T-helper 9 cell (primary cell): ENCODE measurements at places on chromosomes 5 and 9.

DNA sequence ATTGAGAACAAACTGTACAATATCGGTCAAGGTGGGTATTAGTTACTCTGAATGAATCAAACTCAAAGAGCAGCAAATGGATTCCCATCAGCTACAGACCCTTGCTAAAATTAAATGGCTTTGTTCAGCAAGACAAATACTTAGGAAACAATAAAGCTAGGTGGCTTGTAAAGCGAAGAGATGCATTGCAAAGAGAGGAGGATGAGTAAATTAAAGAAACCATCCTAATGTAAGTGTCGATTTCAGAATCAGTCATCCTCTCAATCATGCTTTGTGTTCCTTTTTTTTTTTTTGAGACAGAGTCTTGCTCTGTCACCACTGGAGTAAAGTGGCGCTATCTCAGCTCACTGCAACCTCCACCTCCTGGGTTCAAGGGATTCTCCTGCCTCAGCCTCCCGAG lies 359.2 kb upstream of the ZNF462 start:
- no peak for DNase-seq

- no peak for DNase-seq
Measured at GRCh38 chr5:126864042-126864688, 87.2 kb downstream of the LMNB1 start.

DNA sequence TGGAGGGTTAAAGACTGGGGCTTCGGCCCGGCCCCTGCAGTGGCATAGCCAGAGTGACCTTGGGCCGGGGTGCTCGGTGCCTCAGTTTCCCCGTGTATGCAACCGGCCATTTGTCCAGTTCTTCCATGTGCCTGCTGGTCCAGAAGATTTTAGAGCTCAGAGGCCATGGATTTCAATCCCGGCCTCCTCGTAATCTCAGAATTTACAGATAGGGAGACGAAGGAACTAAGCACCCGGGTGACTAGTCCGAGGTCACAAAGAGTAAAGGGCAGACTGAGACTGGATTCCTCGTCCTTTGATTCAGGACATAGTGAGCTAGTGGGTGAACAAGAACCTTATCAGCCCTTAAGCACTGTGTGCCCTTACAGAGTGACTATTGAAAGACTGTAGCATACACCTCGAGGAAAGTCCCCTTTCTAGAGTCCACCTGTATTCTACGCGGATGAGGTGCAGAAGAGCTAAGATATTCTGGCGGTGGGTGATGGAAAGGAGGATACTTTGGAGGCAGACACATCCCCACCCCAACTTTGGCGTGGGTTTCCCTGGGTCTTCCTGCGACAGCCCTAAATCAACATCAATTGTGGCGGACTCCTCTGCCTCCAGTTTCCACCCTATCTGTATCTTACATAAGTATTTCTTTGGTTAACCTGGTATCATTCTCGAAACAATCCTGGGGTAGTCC lies 597 bp downstream of the SLC31A1 start:
- no peak for DNase-seq

DNA sequence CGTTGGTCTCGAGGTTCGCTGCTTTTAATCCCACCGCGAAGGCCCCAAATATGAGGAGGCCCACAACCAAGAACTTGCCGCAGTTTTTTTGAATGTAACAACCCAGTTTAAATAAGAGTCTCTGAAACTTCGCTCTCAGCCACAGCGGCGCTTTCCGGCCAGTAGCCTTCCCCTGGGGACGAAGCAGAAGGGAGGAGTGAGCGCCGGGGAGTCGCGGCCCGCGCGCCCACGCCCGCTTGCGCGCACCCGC lies 10.4 kb downstream of the PTCH1 start:
- peak; percentile 5 for DNase-seq

DNA sequence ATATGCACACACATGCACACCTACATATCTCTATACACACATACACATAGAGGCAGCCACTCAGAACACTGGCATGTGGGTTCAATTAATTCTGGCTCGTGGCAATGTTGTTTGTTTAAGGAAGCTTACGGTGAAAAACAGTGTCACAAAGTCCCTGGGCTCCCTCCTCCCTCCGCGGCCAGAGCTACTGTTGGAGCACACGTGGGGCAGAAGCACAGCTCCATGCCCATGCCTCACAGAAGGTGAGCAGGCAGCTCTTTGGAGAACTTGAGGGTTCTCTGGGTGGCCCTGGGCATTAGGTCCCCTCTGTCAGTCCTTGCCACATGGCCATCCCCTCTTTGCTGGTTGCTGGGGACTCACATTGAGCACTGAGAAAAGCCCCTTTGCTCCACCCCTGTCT lies 107.5 kb downstream of the GADD45G start:
- DNase-seq = no peak

GRCh38 chr5:109316634-109317033 lies 93.1 kb downstream of the PJA2 start:
- DNase-seq = no peak

DNA sequence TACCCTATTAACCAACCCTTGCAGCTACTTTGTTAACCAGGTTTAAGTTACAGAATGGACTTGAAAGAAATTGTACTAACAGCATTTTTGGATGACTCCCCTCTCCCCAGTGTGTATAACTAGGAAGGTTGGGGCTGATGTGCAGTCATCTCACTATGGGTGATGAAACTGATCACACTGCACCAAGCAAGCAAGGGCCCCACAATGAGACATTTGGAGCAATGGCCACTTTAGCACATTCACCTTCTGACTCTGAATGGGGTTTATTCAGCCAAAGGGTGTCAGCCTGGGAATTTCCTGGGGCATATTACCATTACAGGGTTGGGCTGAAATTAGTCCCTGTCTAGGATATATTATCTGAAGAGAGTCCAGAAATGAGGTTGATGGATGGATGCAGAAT lies 18.7 kb upstream of the CYFIP2 start:
- DNase-seq = no peak

GRCh38 chr9:107283623-107284616 lies 841 bp downstream of the RAD23B start:
- DNase-seq = peak; percentile 28

- no peak for DNase-seq
Measured at GRCh38 chr9:132989414-132989996, 11.0 kb downstream of the GFI1B start.

- no peak for DNase-seq
Measured at GRCh38 chr5:56585461-56585860, 229.9 kb upstream of the MAP3K1 start.

DNA sequence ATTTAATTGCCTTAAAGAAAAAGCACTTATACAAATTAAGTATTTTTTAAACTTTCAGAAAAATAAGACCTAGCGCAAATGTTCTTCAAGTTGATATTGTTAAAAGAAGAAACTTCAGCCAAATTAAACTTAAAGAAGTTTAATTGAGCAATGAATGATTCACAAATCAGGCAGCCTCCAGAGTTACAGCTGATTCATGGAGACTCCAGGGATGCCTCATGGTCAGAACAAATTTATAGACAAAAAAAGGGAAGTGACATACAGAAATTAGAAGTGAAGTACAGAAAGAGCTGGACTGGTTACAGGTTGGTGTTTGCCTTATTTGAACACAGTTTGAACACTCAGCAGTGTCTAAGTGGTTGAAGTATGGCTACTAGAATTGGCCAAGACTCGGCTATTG lies 60.3 kb downstream of the CDKN2A start:
- no peak for DNase-seq

DNA sequence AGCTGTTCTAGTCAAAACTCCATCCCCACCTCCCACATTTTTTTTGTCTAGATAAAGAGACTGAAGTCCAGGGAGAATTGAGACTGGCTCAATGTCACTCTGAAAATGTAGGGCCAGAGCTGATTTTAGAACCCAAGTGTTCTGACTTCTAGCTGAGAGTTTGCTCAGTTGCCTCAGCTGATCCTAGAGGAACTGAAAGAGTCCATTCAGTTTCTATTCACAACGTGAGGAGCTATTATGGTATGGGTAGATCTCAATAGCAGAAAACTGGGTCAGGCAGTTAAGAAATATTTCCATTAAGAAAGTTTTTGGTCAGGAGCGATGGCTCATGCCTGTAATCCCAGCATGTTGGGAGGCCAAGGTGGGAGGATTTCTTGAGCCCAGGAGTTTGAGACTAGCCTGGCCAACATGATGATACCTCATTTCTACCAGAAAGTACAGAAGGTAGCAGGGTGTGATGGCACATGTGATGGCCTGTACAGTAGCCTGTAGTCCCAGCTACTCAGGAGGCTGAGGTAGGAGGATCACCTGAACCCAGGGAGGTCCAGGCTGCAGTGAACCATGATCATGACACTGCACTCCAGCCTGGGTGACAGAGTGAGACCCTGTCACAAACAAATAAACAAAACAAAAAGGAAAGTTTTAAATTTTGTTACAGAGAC lies 61.7 kb downstream of the GLRA1 start:
- no peak for DNase-seq

GRCh38 chr5:135825373-135826220 lies 8.9 kb upstream of the SLC25A48 start:
- no peak for DNase-seq

- DNase-seq = no peak
Measured at GRCh38 chr5:31720811-31721345, 81.9 kb downstream of the PDZD2 start.

DNA sequence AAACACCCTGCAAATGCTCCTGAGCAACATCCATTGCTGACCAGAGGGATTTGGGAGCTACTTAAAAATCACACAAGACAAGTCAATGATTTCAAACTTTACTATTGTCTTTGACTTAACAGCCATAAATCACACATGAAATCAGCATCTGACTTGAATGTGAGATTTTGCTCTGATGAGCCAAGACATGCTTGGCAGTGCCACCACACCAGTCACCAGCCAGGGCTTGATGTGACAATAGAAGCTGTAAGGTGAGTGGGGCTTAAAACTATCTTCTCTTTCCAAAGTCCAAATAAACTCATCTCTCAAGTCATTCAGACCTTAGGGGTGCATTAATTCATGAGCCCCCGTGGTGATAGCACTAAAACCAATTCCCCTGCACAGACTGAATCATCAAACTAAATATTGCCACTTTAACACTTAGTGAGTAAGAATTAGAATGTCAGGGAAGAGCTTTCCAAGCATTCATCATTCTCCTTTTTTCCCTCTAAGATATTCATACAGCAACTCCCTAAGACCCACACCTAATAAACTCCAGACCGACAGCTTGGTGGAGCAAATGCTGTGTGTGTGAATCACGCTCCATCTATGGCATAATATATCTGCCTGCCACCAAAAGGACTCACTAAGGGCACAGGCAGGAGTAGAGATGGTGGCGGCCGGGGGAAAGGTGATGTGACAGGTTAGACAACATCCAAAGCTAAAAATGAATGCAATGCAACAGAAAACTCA lies 119.4 kb downstream of the SPOCK1 start:
- no peak for DNase-seq

DNA sequence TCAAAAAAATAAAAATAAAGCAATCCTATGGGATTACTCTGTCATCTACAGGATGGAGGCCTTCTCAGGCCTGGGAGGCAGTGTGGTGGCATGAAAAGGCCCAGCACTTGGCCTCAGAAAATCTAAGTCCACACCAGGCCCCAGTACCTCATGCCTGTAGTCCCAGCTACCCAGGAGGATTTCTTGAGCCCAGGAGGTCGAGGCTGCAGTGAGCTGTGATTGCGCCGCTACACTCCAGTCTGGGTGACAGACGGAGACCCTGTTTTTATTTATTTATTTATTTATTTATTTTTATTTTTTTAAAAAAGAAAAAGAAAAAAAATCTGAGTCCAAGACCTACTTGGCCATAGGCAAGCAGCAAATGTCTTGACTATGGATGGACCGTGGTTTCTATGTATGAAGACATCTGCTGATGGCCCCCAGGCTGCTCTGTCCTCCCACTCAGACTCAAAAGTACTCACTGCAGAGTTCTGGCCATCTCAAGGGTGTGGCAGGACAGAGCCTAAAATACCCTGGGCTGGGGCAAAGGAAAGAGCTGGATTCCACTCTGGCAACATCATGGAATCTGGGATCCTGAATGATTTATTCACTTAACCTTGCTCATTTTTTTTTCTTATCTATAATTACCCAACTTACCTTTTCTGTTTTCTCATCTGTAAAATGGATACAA lies 55.0 kb downstream of the ARHGEF37 start:
- DNase-seq = no peak

GRCh38 chr5:136031711-136032110 lies 2.9 kb downstream of the TGFBI start:
- no peak for DNase-seq

DNA sequence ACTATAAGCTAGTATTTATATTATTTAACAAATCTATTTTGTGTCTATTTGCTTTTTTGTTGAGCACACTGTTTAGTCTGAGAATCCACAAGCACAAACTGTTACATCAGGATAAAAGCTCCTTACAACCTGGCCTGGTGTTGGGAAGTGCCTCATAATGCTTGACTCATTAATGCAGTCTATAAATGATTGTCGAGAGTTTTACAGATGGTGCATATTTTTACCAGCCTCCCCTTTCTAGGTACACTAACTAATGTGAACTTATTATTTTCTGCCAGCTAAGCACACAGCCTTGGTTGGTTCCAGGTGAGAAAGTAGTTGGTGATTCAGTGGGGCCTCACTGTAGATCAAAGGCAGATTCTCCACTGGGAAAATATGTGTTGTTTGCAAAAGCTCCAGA lies 151.0 kb upstream of the ADAMTS16 start:
- DNase-seq = no peak

GRCh38 chr9:113617550-113617949 lies 154.0 kb downstream of the RGS3 start:
- DNase-seq = no peak

GRCh38 chr9:120603010-120603409 lies 23.0 kb upstream of the CDK5RAP2 start:
- DNase-seq = no peak

DNA sequence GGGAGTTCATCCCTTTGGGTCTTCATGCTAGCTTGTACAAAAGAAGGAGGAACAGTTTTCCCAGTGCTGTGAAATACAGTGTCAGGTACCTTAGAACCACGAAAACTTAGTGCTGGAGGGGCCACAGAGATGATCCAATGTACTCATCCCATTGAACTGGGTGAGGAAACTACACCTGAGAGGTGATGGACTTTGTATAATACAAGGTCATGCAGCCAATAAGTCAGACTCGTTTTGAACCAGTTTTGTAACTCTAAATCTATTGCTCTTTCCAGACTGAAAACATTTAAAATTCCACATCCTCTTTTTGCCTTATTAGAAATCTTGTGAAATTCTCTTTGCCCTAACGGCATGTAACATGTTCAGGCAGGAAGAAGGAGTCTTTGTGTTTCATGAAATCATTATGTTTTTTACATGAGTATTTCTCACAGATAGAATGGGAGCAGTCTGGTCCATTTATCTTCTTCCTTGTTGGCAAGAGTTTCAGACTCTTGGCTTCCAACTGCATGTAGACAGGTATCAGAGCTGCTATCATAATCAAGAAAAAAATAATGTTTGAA lies 146.8 kb upstream of the FBXL7 start:
- no peak for DNase-seq

- DNase-seq = no peak
Measured at GRCh38 chr5:110590187-110590586, 136.3 kb downstream of the TMEM232 start.

GRCh38 chr5:8491254-8491653 lies 622.3 kb downstream of the MTRR start:
- DNase-seq = no peak
